A172 (cell line): ENCODE measurements at places on chromosomes 3 and 15. TPM values are rescaled to one million over a fixed set of nuclear protein-coding genes. Genes with fewer than 3 reads are reported as not detected.
A peak's percentile ranks its signal among the peaks of the same experiment; 100 is the strongest.

CCR1 gene
- not detected in 2 replicates for total RNA-seq

FAM81A gene
- total RNA-seq: 0.78 and 1.3 TPM in 2 replicates

ATP10A gene
- total RNA-seq: not detected in 2 replicates

GPR156 gene
- 1.1 and 1.6 TPM in 2 replicates for total RNA-seq

DNA sequence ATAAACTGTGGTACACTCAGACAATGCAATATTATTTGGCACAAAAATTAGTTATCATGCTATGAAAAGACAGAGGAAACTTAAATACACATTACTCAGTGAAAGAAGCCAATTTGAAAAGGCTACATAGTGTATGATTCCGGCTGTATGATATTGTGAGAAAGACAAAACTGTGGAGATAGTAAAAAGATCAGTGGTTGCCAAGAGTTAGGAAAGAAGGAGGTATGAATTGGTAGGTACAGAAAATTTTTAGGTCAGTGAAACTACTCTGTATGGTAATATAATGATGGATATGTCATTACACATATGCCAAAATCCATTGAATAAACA lies 458.8 kb upstream of the CBLB start:
- DNase-seq: no peak

DNA sequence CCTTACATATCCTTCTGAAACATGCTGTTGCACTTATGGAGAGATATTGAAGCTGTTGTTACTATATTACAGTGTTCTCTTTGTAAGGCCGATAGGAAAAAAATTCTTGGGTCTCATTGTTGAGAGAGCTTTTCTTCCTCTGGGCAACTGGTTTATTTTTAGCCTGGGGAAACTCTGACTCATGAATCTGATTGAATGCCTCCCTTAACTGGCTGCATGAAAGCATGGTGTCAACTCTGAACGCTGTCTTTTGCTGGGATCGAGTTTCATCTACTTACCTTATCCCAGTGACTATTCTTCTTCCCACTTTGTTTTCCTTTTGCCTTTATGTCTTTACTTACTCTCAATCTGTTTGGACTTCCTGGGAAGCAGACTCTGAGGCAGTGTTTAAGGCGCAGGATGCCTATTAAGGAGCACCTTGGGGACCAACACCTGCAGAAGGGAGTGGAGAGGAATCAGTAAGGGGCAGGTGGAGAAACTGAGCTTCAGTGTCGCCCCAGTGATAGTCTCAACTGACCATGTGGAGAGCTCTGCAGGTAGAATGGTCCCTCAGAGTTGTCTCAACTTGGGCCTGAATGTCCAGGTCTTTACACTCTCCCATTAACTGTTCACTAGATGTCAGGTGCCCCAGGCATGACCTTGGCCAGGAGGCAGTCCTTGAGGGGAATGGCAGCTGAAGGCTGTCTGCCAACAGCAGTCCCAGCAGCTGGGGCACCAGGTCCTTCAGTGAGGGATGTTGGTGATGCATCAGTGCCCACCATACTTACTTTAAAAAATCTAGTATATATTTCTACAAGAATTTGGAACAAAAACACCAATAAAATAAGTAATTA lies 88.9 kb upstream of the CCNL1 start:
- DNase-seq: peak; percentile 94

DNA sequence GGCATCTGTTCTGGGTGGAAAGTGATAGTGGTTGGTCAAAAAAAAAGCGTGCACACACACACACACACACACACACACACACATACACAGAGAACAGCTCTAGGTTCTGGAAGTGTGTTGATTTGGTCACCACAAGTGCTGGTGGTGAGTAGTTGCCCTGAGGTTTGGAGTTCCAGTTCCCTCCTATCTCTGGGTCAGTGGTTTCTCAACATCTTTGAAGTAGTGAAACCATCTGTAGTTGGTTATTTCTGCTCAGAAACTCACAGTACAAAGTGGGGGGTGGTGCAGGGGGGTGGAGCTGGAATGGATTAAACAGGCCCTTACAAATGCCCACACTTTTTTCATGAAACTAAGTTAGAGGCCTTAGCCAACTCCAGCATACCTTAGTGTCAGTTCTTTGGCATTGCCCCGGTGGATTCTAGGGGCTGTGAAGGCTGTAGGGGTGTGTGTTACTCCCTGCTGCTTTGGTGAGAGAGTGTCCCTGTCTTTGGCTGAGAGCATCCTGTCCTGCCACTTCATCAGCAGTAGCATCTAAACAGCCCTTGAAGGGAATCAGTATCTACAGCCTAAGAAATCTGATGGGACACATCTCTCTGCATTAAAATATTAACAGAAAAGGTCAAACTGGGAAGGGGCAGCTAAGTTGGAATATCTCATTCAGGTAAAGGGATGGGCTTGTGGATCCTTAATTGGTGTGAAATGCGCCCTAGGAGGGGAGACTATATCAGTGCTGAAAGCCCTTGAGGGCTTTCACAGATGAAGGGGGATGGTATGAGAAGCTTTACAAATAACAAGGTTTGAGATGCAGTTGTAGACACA lies 20.6 kb downstream of the SMAD3 start:
- DNase-seq: no peak

GRCh38 chr3:154168998-154169795 lies 48.0 kb downstream of the ARHGEF26 start:
- no peak for DNase-seq

- DNase-seq: peak; percentile 13
Observed at GRCh38 chr15:71195242-71195641, 80.0 kb downstream of the THSD4 start.

DNA sequence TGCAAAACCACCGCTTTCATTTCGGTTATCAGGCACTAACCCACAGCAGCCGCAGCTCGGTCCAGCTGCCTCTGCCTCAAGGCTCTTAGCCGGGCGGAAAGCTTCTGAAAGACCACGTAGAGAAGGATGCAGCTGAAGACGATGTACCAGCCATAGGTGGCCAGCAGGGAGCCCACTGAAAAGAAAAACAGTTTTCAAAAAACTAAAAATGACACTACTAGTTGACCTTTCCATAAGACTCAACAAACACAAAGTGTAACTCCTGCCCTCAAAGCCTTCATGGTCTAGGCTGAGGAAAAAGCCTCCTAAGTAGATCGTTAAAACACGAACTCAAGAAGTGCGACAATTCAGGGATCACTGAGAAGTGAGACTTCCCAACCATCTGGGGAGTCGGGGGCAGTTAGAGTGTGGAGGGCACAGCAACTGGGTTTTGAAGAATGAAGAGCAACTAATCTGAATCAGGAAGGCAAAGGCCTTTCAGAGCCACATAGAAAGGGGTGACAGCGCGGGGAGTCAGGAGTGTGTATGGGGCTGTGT lies 716 bp downstream of the SELENOS start:
- DNase-seq: no peak

DNA sequence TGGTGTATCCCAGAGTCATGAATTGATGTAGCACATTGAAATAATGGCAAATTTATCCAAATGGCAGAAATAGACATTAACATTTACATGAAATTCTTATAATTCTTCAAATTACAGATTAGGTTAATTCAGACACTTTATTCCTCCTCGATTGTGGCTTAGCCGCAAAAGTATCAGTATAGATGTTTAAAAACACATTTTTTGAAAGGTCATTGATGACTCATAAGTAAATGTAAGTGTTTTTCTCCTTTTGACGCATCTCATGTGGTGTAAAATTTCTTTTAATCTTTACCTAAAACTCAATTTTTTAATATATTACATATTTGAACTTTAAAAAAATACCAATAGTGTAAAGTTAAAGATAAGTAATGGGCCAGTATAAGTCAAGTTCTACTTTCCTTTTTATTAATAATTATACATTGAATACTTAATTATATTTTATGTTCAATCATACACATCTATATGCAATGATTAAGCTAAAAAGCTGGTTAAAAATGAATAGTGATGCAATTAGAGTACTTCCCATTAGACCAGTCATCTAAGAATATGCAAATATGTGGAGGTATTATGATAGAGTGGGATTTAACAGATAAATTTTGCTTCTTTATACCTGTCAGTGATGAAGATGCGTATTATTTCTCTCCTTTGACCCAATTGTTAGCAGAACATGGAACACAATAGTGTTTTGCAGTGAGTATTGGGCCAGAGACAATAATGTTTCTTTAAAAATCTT lies 678.1 kb upstream of the DPPA4 start:
- DNase-seq: no peak

DNA sequence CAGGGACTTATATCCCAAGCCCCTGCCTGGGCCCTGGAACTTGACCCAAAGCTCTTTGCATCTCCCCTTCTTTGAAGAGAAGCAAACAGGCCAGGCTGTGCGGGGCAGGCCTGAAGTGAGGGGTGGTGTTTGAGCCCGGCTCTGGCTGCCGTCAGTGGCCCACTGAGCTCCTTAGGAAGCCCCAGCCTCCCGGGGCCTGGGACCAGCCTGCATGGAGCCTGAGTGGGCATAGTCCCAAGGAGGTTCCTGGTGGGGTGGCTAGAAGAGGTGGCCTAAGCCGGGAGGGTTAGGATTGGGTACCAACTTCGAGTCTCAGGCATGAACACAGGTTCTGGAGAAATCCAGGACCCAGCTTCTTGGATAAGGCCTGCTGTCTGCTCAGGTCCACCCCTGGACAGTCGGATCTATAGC lies 6.4 kb downstream of the TMIE start:
- DNase-seq: no peak

GRCh38 chr3:141553055-141553454 lies 66.2 kb downstream of the RASA2 start:
- DNase-seq: no peak
